ENCODE measurements at places on chromosomes 1 and 21.

DNA sequence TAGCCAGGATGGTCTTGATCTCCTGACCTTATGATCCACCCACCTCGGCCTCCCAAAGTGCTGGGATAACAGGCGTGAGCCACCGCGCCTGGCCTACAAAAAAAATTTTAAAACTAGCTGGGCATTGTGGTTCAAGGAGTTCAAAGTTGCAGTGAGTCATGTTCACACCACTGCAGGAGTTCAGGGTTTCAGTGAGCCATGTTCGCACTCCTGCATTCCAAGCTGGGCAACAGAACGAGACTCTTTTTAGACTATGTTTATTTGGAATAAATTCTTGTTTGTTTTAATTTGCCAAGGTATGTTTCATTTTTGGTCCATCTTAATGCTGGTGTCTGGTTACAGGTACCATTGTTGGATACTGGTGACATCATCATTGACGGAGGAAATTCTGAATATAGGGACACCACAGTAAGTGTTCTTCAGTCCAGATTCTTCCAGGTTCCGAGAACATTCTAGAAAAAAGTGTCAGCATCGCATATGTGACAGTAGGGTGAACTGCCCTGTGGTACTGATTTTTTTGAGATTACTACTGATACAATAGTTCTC is 3.9 kb downstream of the PGD start:
- no peaks in the 10 kb centered on the region for H3K27me3 ChIP-seq
- H3K36me3 ChIP-seq: peaks cover 77% of the 10 kb centered on the region
- H3K27ac ChIP-seq: no peak overlapping the region
- DNase-seq: no peak
- H3K4me1 ChIP-seq: peaks cover 2% of the 10 kb centered on the region

DNA sequence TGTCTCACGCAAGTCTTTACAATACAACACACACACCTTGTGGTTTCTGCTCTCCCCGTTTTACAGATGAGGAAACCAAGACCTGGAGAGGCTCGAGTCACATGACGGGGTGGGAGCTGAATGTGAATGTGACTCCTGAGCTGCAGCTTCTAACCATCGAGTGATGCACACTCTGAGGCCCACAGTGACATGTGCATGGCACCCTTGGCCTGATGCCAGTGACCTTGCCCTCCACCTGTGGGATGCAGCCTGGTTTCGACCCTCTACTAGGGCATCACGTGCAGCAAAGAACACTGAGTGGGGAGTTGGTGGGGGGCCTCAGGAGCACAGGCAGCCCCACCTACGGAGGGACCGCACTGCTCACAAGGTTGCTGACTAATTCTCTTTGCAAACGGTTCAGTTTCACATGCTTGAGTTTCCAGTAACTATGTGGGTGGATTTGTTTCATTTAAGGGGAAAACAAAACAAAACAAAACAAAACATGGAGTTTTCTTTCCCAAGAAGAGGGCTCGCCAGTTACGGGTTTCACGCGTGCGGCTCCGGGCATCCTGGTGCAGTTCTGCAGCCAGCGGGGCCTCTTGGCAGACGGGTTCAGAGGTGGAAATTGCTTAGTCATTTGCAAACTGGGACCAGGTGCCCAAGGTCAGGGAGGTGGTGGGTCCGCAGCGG is 22.9 kb downstream of the SPSB1 start:
- H3K36me3 ChIP-seq: no peaks in the 10 kb centered on the region
- no peaks in the 10 kb centered on the region for H3K27me3 ChIP-seq
- H3K27ac ChIP-seq: no peak overlapping the region
- no peak overlapping the region for H3K4me3 ChIP-seq

GRCh38 chr1:5552787-5553484 is 439.3 kb downstream of the NPHP4 start:
- no peaks in the 10 kb centered on the region for H3K4me1 ChIP-seq
- no peak for DNase-seq
- H3K36me3 ChIP-seq: no peaks in the 10 kb centered on the region
- no peak overlapping the region for H3K27ac ChIP-seq
- no peak overlapping the region for H3K4me3 ChIP-seq
- no peaks in the 10 kb centered on the region for H3K27me3 ChIP-seq

DNA sequence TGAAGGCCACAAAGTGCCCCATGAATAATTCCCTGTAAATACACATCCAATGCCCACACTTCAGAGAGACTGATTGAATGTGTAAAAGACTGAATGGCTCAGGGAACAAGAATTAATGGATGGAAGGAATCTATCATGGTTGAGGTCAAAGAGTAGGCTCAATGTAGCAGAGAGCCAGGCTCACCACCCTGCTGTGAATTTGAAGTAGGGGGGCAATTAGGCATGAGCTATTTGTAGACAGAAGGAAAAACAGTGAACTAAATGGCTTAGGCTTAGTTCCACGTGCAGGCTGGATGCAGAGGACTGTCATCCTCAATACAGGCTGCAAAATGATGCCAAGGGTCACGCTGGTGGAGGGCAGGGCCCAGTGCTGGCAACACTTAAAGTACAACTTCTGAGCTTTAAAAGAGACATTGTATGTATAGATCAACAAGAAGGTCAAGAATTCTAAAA is 22.9 kb upstream of the IGSF3 start:
- H3K4me3 ChIP-seq: no peak overlapping the region
- H3K36me3 ChIP-seq: no peaks in the 10 kb centered on the region
- H3K27me3 ChIP-seq: no peaks in the 10 kb centered on the region
- H3K4me1 ChIP-seq: peaks cover 7% of the 10 kb centered on the region
- H3K27ac ChIP-seq: no peak overlapping the region

GRCh38 chr1:223244366-223245103 is 101.5 kb upstream of the TLR5 start:
- H3K27ac ChIP-seq: no peak overlapping the region
- peaks cover 2% of the 10 kb centered on the region for H3K4me1 ChIP-seq
- H3K4me3 ChIP-seq: no peak overlapping the region

- no peaks in the 10 kb centered on the region for H3K36me3 ChIP-seq
- no peak overlapping the region for H3K4me3 ChIP-seq
- DNase-seq: no peak
- no peaks in the 10 kb centered on the region for H3K27me3 ChIP-seq
- no peak overlapping the region for H3K27ac ChIP-seq
- no peaks in the 10 kb centered on the region for H3K4me1 ChIP-seq
Observed at GRCh38 chr1:48851638-48852037, 74.9 kb upstream of the BEND5 start.

GRCh38 chr1:54453022-54453421 is 46.8 kb upstream of the SSBP3 start:
- H3K36me3 ChIP-seq: no peaks in the 10 kb centered on the region
- no peaks in the 10 kb centered on the region for H3K27me3 ChIP-seq
- no peak overlapping the region for H3K4me3 ChIP-seq
- peaks cover 6% of the 10 kb centered on the region for H3K4me1 ChIP-seq
- H3K27ac ChIP-seq: no peak overlapping the region

GRCh38 chr1:98929437-98929836 is 75.2 kb downstream of the PLPPR5 start:
- peaks cover 1% of the 10 kb centered on the region for H3K4me1 ChIP-seq
- H3K4me3 ChIP-seq: no peak overlapping the region
- DNase-seq: no peak

GRCh38 chr1:212561501-212561931 is 47.0 kb upstream of the ATF3 start:
- no peak overlapping the region for H3K27ac ChIP-seq
- no peak for DNase-seq
- no peaks in the 10 kb centered on the region for H3K36me3 ChIP-seq
- peaks cover 3% of the 10 kb centered on the region for H3K4me1 ChIP-seq
- H3K4me3 ChIP-seq: no peak overlapping the region
- H3K27me3 ChIP-seq: peaks cover 7% of the 10 kb centered on the region
